Muscle of leg (tissue), 16 donors: ENCODE measurements at places on chromosomes 5 and 9. TPM values are rescaled to one million over a fixed set of nuclear protein-coding genes. Genes with fewer than 3 reads are reported as not detected.

Gene CD74
- 50.2 TPM for total RNA-seq

DNA sequence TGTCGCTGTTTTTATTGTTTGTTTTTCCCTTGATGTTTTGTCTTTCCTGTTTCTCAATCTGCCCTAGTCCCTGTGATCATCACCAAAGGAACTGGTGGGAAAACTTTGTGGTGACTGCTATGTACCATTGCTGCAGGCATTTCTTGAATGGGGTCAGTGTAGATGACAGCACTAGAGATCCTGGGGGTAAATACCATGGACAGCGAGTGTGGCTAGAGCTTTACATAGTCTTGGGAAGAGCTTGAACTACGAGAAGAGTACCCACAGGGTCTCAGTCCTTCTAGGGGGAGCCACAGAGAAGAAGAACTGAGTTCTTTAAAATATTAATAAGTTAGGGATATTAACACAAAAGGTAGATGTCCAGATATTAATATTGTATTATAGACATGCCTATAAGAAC lies 138.8 kb downstream of the PAM start:
- DNase-seq, result no peak

GRCh38 chr5:97918620-97919019 lies 735.6 kb upstream of the RIOK2 start:
- peak; percentile 86 for DNase-seq

GRCh38 chr9:121778252-121779225 lies 127.1 kb downstream of the DAB2IP start:
- DNase-seq, result peak; percentile 30

DNA sequence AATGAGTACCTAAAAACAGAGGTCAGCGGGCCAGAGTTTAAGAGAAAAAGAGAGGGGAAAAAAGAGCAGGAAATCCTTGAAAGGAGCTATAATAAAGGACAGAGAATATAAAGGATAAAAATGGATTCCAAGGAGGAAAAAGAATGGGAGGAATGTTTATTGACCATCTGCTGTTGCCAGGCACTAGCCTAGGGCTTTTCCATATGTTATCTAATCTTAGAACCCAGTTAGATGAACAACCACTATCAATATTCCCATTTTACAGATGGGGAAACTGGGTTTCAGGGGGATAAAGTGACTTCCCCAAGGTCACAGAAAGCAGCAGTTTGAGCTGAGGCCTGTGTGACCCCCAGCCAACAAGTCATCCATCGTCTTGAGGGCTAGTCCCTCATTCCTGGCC lies 232.5 kb downstream of the NR3C1 start:
- no peak for DNase-seq
